ENCODE measurements at places on chromosomes 11 and 22.

DNA sequence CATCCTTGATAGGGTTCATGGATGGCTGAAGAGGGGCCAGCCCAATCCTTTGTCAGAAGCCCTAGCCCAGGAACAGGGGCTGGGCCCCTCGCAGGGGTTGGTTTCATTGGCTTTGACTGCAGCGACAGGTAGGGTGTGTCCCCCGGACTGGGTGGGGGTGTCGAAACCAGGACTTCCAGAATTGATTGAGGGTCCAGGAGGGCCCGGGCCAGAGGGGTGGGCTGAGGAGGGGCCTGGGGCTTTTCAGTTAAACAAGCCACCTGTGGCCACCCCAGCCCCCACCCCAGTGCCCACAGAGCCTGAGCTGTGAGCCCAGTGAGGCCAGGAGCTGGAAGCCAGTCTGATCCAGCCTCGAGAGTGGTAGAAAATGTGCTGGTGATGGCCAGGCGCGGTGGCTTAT is 18.1 kb upstream of the PRR5 start:
- DNase-seq: no peak

DNA sequence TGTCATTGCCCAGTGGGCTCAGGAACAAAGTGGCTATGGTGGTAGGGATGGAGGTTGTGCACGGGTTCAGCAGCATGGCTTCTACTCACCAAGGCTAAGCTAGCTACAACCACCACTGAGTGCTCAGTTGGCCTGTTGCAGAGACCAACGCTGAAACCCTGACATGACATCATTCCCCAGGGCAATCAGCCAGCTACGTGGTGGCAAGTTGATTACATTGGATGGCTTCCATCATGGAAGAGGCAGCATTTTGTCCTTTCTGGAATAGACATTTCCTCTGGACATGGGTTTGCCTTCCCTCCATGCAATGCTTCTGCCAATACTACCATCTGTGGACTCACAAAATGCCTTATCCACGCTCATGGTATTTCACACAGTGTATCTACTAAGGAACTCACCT is 634.3 kb downstream of the OPCML start:
- no peak for DNase-seq

DNA sequence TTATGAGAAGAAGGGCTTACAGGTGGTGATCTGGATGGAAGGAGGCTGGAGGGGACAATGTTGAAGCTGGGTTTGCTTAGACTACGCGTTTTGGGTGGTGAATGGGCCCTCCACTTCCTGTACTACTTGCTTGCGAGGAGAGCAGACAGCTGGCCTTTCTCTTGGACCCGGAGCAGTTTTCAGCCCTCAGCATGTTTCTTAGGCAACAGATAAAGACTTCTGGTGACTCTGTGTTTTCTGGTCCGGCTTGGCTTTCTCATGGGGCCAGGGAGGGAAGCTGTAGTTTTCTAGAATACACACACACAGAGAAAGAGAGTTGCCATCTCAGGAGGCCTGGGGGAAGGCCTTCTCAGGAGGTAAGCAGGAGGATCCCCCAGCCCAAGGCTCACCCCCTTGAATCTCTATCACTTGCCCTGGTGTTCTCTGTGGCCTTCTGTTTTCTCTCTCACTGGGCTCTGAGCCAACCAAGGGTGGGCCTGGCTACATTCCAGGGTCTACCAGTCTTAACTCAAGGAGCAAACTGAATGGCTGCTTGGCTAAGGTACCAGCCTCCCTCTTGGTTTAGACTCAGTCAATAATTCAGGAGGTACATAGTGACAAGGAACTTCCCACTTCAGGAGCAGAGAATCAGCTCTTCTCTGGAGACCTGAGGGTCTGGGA is 2.4 kb downstream of the CCS start:
- DNase-seq: no peak

DNA sequence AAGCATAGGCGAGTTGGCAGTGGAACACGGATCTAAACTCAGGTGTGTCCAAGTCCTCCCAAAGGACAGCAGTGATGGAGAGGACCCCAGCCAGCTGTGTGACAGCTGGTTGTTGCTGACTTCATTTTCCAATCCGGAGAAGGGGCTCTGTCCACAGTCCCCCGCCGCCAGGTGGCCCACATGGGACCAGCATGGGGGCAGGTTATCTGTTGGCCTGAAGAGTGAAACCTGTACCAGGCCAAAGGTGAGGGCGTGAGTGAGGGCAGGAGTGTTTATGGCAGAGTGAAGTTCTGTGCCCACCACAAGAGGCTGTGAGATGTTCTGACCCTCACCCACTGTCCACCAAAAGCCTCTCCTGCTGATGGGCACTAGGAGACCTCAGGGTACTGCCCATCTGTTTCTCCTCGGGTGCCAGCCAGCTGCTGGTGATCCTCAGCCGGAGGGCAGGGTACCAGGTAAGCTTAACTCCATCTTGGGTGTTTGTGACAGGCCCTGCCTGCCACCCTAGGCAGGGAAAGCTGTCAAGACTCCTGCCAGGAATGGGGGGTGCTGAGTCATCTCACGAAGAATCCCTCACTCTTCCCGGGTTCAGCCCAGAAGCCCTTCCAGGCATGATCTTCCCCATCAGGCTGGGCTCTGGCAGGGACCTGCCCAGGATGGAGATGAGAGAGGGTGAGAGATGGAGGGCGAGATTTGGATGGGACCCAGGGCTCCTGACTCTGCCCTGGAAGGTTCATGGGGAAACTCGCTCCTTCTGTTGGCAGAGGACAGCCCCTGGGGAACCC is 15.5 kb upstream of the TAB1 start:
- DNase-seq: no peak

GRCh38 chr11:2588809-2589537 is 110.8 kb downstream of the KCNQ1OT1 start:
- no peak for DNase-seq

DNA sequence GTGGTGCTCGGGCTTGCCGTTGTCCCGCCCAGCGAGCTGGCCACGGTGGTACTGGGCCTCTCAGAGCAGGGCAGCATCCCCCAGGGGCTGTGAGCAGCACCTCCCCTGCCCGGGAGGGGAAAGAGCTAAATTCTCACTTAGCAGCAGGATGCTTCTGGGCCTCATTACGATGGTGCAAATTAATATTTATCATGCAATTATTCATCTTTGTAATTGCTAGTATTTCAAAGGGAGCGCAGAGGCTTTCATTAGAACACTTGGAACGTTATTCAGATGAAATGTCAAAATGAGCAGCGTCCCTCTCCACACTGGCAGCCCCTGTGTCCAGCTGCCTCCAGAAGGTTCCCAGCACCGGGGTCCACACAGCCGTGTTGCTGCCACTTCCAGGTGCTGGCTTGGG is 95.9 kb upstream of the PRR5 start:
- DNase-seq: no peak

DNA sequence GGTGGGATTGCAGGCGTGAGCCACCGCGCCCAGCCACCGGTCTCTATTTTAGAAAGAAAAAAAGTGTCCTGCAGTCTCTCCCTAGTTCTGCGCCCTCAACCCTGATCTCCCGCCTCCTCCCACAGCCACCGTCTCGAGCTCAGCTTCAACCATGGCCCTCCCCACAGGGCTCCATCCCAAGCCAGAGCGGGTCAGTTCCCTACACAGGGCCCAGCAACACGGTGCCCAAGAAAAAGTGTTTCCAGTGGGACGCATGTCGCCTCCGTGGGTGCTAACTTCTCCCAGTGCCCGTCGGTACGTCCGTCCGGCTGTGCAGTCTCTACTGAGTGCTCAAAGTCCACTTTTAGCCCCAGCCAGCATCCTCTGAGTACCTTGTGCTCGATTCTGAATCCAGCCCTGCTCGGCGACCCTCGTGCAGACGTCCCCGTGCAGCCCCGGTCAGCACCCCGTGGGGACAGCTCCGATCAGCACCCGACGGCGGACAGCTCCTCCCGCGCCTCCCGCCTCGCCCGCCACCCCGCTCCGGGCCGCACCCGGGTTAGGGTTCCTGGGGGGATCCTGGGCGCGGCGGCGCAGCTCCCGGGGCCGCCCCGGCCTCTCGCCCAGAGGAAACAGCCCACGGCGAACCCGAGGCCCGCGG is 657 bp upstream of the MAPK8IP2 start:
- DNase-seq: peak; percentile 33

GRCh38 chr22:29517215-29517908 is 36.2 kb downstream of the THOC5 start:
- no peak for DNase-seq

DNA sequence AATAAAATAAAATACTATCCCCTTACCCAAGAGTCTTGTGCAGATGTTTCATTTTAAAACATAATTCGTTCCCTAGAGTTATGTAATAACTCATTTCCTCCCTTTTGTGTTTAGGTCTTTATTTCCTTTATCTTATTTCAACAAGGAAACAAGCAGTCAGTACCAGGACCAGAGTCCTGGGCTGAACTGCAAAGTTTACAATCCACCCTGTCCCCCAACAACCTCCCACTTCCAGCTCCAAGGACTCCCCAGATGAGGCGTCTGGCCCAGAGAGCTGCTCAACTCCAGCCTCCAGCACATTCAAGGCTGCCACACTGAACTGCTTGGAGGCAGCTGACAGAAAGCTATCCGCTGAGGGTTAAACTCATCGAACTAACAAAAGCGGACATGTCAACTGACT is 4.5 kb downstream of the POLDIP3 start:
- no peak for DNase-seq

DNA sequence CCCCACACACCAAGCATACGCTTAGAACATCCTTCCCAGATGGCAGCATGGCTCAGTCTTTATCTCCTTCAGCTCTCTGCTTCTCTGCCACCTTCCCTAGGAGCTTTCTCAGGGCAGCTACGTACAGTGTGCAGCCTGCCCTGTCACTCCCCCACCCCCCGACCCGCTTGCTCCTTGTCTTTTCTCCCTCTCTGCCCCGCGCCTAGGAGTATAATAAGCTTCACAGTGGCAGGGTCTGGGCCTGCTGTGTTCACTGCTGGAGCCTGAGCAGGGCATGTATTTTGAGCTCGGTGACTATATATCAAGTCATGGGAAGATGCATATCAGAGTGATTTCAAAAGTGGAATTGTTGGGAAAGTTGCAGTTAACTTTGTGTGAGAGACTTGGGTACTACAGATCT is 55.8 kb upstream of the ADSL start:
- no peak for DNase-seq

DNA sequence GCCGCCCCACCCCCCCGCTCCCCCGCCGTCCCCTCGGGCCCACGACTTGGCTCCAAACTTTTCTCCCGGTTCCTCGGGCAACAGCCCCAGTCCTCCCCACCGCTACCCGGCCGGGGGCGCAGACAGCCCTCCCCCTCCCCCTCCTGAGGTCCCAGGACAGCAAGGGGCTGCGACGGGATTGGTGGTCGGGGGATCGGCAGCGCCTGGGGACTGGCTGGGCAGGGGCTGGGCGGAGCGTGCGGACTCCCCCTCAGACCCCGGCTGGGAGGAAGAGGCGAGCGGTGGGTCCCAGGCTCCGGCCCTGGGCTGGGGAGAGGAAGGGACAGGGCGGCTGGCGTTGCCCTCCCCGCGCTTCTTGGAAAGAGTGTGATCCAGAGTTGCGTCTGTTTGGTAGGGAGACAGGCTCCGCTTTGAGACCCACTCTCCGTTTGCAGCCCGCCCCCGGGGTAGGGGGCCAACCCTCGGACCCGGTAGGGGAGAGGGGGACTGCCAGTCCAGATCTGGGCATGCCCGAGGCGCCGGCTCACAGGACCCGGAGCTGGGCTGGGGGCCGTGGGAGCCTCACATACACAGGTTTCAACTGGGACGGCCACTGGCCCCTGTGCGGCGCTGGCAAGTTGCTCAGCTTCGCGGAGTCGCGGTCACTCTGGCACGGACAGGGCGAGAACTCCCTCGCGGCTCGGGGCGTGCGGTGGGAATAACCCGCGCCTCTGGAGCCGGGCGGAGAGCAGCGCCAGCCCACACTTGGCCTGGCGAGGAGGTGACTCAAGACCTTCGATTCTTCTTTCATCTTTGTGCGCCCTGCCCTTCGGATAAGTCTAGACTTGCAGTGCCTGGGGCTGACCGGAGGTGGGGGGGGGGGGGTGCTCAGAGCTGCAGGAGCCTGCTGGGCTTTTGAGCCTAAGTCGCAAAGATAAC is 999 bp downstream of the TSKU start:
- DNase-seq: no peak

- DNase-seq: no peak
Observed at GRCh38 chr11:94066901-94067429, 45.8 kb downstream of the HEPHL1 start.

- DNase-seq: no peak
Observed at GRCh38 chr22:39773503-39773902, 120.1 kb downstream of the ENTHD1 start.

- no peak for DNase-seq
Observed at GRCh38 chr22:33114565-33114964, 56.4 kb upstream of the SYN3 start.

- no peak for DNase-seq
Observed at GRCh38 chr11:76453248-76453647, 8.4 kb downstream of the EMSY start.

DNA sequence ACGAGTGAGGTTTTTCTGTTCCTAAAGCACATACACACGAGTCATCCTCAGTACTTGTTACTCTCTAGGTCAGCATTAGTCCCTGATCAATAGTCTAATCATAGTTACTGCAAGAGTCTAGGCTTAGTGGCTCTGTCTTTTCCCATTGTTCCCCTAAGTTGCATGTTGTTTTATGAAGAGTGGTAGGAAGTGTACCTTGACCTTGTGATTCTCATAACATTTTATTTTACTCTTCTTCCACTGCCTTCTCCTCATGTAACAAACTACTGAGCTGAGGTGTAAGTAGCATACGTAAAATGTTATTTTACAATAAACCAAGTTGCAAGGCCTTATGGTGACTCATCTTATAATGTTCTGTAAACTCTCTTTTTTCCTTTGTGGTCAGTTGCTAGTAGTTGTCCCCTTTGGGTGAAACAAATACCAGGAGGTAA is 15.0 kb downstream of the METTL15 start:
- DNase-seq: no peak

DNA sequence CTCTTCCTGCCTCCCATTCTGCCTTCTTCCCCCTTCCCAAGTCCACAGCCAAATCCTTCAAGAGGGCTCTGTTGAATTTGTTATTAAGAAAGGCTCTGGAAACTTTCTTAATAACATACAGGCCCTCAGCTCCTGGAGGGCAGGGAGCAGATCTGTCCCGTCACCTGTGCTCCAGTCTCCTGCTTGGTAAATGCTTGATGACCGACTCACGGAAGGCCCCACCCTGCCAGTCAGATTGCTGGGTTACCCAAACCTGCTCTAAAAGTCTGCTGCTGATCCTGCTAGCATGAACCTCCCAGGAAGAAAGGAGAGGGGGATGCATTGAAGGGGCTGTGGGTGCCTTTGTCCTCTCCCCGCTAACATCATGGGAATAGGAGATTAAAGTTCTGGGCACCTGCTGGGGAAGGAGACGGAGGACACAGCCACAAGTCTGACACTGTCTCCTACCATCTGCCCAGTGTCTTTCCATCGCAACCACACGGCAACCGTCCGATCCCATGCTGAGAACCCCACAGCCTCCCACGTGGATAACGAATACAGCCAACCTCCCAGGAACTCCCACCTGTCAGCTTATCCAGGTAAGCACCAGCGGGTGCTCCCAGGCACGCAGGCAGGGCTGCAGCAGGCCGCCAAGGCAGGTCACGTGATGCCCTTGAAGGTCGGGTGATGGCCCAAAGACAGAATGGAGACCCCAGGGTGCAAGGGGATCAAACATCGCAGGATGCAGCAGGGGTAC is 22.5 kb downstream of the CD5 start:
- DNase-seq: no peak

DNA sequence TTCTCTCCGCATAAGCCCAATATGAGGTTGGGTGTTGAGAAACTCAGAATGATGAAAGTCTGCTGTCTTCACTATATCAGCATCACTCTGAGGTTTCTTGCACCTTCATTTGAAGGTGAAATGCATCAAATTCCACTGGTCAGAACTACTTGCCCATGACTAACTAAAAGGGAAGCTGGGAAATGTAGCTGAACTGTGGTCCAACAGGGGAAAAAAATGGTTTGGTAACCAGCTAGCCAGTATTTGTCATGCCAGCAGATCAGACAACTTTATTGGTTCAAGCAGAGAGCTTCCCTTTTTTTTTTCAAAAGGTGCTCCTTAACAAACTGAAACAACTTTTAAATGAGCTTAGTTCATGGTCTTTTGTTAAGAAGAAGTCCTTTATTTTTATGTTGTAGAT is 14.2 kb upstream of the PIK3C2A start:
- no peak for DNase-seq

Data from stimulated activated CD8-positive, alpha-beta memory T cell treated with anti-CD3 and anti-CD28 coated beads, Interleukin-15, amount 100 ng/mL, for 24 hours (primary cell).